PC-3 (cell line): ENCODE measurements at places on chromosomes 16 and 17. TPM values are rescaled to one million over a fixed set of nuclear protein-coding genes. Genes with fewer than 3 reads are reported as not detected.

Gene KNOP1
- 13.6 and 18.8 TPM in 2 replicates for total RNA-seq

Gene C16orf96
- total RNA-seq: not detected in 2 replicates

GRCh38 chr16:89478576-89479221 is 11.7 kb downstream of the ANKRD11 start:
- peak; percentile 60 for DNase-seq

GRCh38 chr16:85056211-85056748 is 28.7 kb downstream of the KIAA0513 start:
- DNase-seq: no peak

DNA sequence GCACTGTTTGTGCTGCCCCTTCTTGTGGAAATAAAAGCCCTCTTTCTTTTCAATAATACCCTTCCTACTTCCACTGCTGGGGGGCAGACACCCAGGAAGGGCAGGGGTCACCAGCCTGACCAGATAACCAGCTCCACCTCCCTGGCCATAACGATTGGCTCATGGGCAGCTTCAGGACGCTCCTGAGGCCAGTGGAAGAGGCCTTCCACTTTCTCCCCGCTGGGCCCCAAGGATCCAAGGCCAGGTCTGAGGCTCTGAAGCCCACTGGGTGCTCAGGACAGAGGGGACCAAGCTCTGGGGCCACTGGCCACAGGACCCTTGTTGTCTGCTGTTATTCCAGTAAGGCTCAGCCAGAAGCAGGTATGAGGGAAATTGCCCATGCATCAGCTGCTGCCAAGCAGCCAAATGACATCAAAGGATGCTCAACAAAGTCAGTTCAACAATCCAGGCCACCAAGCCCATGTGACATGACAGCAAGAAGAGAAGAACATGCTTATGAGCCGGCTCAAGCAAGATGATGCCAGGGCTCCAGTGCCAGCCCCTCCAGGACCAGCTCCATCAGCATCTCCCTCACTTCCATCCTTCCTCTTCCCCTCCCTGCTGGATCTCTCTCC is 238.8 kb downstream of the ZNF423 start:
- DNase-seq: no peak

DNA sequence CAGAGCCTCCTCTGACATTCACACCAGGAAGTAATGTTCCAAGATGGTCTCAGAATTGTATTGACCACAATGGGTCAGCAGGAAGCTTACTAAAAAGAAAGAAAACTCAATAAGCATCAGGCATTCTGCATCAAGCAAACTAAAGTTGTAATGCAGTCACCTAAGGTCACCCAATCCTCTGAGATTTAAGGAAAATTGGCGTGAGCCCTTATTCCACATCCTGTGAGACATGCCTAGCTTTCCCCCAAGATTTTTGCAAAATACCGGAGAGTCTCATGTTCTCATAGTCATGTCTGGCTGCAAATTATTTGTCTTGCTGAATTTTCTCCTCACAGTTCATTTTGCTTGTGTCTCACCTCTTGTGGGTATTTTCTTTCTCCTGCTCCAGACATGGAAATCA is 417.1 kb upstream of the SOX9 start:
- peak; percentile 19 for DNase-seq

DNA sequence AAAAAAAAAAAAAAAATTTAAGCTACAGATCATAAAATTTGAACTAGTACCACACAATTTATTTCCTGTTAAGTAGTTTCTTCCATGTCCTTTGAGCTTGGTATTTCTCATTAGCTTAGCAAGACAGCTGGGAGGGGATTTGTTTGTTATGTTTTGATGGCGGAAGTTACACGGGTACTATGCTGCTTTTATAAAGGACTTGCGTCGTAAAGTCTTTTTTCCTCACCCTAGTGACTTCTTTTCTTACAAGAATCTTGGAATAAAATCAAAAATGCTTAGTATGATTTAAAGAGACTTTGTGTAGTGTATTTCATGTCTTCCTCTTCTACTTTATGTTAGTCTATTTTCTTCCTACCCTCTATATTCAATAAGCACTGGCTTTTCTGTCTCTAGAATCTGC is 89.1 kb downstream of the NLK start:
- no peak for DNase-seq

GRCh38 chr17:28574526-28574925 is 2.2 kb downstream of the ALDOC start:
- DNase-seq: no peak

DNA sequence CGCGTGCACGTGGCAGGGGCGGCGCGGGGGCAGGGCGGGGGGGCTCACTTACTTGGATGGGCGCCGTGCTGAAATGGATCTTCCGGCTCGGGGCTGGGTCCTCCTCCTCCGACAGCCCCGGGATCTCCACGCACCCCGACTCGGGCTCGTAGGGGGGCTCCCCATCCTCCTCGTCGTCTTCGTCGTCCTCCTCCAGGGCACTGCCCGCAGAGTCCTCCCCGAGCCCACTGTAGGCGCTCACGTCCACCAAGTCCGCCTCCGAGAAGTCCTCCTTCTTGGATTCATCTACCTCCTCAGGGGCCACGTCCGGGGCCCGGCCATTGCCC is 1.4 kb downstream of the PPP1R9B start:
- DNase-seq: no peak

DNA sequence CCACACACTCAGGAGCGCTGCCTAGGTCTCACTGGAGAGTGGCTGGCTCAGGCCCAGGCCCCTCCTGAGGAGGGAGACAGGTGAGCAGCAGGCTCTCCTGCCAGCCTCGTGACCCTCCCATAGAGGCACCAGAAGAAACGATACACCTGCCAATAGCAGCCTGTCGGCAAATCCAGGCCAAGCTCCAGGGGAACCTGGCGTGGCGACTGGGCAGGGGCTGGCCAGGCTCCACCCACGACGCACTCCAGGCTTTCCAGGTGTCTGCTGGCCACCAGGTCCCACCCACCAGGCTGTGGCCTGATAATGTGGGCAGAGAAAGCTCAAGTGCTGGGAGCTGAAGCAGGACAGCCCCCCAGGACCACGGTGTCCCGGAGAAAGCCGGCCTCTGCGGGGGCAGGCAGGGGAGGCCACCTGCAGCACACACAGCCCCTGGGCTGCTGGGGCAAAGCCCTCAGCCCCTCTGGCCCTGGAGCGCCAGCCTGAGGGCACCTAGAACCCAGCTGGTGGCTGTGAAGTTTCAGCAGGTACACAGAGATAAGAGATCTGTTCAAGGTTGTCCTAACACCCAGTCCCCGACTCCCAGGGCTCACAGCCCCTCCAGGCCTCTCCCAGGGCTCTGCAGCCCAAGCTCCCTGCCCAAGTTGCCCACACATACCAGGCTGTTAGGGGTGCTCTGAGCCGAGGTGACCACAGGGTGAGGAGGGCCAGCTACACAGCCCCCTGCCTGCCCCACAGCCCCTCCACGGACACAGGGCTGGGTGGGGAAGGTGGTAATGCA is 2.4 kb downstream of the PGAP6 start:
- no peak for DNase-seq

- no peak for DNase-seq
These were observed 7.3 kb downstream of the SLC52A1 start for GRCh38 chr17:5027916-5028315.

GRCh38 chr16:78608305-78608776 is 508.9 kb downstream of the WWOX start:
- no peak for DNase-seq

DNA sequence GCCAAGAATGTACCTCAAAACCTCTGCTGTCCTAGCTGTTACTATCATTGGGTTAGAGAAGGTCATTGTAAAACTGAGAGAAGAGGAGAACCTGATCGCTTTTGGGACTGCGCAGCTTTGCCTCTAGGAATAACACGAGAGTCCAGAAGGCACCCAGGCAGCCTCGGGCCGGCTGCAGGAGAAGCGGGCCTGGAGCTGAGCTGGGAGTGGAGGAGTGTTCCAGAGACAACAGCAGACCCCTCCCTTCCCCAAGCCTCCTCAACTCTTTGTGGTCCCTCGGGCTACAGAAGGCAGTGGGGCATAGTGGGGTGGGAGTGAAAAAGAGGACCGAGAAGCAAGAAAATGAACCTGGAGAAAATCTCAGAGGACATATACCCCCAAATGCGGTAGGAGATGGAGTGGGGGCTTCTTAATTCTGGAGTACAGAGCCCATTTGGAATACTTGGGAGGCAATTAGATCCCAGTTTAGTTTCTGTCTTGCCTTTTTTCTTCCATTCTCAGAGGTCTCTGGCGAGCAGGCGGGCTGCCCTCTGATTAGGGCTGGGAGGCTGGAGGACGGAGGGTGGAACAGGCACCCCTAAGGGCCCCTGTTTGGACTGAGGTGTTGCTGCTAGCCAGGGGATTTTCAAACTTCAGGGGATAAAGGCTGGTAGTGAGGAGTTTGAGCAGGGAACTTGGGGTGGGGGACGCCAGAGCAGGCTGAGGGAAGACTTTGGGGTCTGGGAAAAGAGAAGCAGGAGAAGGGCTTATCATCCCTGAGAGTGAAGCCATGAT is 13.3 kb upstream of the HOXB2 start:
- DNase-seq: no peak

DNA sequence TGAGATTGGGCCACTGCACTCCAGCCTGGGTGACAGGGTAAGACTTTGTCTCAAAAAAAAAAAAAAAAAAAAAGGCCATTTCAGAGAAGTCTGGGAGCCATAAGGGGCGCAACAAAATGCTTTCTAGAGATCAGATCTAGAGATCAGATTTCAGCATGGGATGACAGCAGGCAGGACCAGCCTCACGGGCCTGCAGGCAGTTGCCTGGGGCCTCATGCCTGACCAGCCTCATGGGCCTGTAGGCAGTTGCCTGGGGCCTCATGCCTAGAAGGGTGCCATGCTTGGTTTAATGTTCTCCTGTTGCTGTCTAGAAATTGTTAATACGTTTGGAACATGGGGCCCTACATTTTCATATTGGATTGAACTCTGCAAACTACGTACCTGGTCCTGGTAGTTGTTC is 59.4 kb downstream of the MARF1 start:
- DNase-seq: no peak

DNA sequence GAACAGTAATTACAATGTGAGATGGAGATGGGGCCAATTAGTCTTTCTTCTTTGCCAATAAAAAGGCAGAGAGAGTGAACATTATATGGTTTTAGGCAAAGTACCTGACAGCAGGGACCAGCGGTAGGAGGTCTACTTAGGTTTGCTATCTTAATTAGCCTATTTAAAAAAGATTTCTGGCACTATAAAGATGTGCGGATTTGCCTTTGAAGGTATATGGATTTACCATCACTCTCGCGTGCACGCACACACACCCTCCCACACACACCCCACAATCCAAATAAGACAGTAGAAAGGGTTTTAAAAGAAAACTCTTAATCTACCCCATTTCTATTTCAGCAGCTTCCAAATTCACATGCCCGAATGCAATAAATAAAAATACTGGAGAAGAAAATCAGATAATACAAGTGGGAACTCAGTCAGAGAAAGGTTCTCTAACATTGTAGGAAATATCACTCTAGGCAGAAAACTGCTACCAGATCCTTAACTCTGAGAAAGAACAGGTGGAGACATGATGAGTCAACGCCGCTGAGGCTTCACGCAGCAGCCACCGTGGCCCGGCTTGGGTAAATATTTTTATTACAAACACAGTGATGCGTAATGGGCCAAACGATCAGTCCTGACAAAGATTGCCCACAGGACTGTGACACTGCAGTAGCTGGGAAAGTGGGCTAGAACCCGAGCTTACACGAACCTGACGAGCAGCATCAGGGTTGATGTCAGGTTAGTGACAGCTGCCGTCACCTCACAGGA is 66.6 kb upstream of the AXIN2 start:
- DNase-seq: peak; percentile 98

DNA sequence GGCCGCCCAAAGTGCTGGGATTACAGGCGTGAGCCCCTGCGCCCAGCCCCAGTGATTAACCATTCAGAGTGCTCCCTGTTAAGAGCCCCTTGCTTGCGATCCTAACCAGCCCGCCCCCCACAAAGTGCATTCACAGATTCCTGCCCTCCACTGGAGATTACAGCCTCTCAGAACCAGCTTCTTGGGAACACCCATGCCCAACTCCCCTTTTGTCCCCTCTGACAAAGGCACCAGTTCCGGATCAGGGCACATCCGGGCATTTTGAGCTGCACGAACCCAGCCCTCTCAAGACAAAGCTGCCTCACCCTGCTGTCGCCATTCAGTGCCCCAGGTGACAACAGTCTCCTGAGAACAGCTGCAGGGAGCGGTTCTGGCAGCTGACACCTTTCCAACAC is 848 bp upstream of the KRT19 start:
- DNase-seq: no peak

Gene NPB
- 0.07 and 0.17 TPM in 2 replicates for total RNA-seq

DNA sequence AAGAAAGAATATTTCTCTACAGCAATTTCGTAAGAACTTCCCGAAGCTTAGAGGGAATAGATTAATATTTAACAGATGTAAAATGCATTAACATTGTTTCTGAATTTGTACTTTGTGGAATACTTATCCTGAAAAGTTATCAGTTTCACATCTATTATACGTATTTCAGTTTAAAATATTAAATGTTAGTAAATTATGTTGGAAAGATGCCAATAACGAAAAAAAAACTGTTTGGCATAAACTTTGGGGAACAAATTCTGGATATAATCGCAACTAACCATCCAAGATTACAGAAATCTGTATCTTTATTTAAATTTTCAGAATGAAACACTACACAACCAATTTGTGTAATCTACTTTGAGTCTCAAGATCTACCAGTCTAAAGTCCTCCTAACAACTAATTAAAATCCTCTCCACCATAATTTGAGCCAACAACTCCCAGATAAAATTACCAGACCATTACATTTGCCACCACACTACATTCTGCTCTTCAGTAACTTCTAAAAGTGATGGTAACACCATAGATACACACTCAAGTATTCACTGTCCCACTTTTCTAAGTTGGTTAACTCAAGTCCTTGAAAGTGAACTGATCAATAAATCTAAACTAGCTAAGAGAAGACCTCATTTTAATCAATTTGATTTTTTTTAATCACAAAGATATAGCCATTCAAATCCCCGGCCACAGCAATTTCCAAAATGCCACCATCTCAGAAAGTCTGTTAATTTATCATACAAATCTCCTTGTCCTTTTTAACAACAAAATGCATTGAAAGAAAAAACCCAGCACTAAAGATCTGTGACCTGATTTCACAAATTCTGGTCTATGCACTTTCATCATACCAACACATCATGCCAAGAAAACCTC is 2.0 kb downstream of the SIAH1 start:
- DNase-seq: no peak

Gene MPO
- total RNA-seq: not detected in 2 replicates

DNA sequence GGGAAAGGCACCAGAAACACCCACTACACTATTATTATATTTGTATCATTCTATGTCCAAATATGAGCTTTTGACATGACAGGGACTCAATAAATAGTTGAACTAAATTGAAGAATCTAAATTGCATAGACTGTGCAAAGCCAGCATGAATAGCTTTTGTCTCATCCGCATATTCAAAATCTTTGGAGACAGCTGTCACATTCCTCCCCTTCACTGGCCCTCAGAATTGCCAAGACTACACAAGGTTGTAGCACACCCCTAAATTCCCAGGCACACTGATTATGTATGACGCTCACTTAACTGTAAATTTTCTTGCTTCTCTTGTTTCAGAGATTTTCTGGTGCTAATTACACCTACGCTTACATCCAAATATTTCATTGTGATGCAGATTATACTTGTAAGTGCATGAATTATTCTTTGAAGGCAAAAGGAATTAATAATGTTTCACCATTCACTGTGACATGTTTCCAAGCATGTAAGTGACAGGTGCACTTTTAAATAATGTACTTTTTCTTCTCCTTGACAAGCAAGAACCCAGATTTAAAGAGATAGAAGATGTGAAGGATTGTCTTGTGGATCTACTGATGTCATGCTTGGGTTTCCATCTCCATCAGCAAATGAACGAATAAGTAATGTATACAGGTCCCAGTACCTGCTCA is 47.5 kb downstream of the CA10 start:
- no peak for DNase-seq
